ENCODE measurements at places on chromosomes 2 and 18.

DNA sequence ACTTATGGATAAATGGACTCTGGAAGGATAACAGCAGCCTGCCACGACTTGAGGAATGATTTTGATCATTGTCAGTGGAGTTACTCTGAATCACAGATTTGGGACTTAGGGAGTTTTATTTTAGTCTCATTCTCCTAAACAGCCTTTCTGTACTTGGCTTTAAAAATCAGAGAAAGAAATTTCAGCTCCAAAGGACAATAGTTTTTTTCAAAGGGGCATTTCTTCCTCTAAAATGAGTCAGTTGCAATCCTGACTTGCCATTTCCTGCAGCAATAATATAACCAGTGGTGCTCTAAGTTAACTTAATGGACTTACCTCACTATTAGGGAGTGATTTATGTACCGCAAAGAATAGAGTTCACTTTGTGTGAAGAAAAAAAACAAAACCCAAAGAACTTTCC is 35.1 kb upstream of the MTX2 start:
- no peak for DNase-seq

DNA sequence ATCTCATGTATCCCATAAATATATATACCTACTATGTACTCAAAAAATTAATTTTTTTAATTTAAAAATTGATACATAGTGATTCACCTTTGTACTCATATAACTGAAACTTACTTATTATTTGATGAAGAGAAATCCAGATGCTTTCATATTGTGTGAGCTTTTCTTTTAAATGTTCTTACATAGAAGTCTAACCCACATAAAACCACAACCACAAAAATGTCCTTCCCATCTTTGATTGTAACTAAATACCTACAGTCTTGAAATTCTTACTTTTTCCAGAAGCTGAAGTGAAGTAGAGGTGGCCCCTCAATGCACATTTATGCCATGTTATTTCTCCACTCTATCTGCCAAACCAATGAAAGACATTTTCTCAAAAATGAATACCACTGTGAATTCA is 117.9 kb upstream of the COL5A2 start:
- DNase-seq, result no peak

- DNase-seq, result no peak
Observed at GRCh38 chr2:199458806-199459285, 1.1 kb upstream of the SATB2 start.

DNA sequence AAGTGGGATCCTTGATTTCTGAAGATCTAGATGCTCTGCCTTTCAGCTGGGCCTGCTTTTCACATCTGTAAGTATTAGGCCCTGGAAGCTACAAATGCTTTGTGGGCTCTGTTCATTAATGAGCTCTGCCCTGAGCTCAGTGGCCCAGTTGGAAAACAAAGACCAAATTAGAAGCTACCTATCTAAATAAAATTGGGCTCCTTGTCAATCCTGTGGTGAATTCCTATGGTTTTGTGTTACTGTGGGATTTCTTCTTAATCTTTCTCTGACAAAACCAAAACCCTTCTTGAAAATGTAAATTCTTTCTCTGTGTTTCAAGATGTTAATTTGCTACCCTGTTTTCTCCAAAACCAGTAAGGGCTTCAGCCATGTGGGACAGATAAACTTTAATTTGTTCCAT is 219.0 kb upstream of the HS6ST1 start:
- no peak for DNase-seq

DNA sequence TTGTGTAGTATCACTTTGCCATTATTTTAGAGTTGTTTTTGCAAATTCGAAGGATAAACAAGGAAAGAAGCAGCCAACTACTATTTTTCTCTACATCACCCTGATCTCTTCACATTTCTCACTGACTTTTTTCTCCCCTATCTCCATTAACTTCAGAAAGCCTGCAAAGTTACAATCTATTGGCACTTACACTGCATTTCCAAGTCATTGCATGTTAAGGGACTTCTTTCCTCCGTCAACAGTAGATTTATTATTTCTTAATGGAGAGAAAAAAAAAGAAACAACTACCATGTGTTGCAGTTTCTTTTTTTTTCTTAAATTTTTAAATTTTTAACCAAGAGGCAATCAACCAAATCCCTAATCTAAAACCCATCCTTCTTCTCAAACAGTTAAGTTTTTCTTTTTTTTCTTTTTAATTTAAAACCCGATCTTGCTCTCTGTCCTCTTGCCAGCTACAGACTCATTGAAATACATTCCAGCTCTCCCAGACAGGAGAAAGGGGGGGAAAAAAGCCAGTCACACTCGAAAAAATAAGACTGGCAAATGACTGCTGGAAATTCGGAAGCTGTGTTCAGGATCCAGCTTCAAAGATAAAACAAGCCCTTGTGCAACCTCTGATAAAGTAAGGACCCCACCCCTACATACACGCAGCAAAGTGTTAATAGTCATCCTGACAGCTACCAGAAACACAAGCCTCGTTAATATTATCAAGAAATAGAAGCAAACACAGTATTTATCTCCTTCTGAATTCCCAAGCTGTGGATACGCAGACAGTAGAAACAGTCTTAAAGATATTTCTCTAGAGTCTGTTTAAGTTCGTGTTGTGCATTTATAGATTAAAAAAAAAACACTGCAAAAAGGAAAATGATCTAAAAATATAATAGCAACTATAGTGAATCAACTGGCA is 1.3 kb downstream of the LRRTM4 start:
- no peak for DNase-seq

Data from stimulated activated CD8-positive, alpha-beta memory T cell treated with anti-CD3 and anti-CD28 coated beads, Interleukin-4, amount 100 ng/mL, for 4 hours (primary cell).